ENCODE measurements at places on chromosomes 11 and 22.
A peak's percentile ranks its signal among the peaks of the same experiment; 100 is the strongest.

DNA sequence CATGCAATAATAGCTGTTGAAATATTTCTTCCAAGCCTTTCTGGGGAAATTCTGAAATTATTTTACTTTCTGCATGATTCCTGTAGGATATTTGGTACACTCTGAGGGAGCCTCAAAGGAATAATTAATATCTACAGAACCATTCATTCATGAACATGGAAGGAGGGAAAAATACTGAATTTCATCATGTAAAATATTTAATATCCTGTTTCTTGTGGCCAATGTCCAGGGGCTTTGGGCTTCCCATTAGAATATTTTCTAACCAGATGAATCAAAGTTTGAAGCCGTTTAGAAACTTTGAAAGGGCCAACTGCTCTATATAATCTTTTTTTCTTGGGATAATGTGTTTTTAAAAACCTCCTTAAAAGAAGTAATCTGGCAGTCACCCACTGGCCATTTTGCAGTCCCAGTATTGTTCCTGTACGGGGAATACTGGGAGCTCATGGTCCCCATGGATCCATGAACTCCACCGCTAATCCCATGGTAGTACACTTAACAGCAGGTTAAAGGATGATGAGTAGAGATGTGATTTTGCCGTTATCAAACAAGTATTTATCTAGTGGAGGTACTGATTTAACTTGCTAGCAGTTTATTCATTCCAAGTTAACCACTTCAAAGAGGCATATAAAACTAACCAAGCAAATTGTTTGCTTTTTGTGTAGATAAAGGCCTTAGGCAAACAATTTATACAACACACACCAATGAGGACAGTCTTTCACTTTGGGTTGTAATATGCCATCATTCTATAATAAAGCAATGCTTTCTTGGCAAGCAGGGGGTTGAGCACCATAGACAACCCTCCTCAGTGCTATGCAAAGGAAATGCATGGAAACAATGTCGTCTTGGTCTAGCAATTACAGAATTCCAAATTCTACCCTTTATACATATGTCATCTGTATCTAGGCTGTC, 34.5 kb upstream of the BLID start:
- no peak for DNase-seq

GRCh38 chr11:396511-396947, 2.5 kb downstream of the PKP3 start:
- peak; percentile 37 for DNase-seq

- DNase-seq: no peak
Measured at GRCh38 chr11:115803073-115803740, 299.0 kb upstream of the CADM1 start.

DNA sequence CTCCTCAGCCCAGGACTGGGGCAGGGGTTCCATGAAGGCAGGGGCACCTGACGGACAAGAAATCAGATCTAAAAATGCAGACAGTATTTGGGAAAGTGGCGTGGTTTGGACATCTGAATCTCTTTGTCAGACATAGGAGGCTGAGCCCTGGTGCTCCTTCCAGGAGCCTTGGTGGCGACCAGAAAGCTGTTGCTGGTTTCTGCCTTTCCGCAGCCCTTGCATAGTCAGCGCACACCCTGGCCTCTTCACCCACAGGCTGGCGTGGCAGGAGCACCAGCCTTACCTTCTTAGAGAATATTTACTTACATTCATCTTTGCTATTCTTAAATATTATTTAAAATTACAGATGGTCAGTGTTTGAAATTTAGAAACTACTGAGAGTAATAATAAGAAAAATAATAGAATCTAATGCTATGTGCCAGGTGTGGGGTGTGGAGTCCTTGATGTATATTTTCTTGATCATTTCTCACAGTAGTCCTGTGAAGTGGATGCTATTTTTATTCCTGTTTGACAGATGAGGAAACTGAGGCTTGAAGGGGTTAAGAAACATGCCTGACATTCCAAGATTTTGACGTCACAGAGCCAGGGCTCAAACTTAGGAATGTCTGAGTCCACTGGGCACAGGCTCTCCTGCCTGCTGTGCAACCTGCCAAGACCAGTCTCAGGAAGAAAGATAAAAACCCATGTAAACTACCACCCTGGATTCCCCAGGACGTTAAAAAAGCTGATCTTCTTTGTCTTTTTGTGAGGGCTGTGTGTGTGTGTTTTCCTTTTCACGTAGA, 51.6 kb downstream of the TBC1D22A start:
- no peak for DNase-seq

DNA sequence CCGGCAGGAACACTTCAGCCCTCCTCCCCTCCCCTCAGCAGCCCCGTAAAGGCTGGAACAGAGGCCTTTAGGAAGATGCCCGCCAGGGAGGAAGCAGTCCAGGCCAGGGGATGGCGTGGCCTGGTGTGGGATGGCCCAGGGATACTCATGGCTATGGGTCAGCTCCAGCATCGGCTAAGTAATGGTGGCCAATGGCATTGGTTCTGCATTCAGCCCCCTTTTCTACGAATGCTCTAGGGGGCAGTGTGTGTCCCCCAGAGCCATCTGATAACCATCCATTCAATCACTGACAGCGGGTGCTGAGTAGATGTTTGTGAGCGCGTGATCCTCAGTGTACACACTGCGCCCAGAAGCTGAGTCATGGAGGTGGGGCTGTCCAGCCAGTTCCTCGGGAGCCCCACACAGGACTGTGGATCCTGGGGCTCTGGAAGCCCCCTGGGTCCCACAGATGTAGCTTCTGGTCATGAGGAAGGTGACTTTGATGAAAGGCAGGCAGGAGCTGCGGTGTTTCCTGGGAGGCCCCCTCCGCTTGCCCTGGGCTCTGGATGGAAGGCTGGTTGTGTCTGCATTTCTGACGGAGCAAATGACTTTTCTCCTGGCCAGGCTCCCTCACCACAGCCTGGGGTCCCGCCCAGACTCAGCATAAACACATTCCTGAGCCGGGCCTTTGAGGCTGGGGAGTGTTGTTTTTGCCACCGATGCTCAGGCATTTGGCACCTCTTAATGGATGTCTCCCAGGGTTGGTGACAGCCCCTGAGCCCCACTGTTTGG, 46.5 kb downstream of the FBLN1 start:
- DNase-seq: no peak
